CD4-positive, alpha-beta T cell treated with Interleukin-21 for 1 hour (primary cell): ENCODE measurements at places on chromosomes 2 and 18.
A peak's percentile ranks its signal among the peaks of the same experiment; 100 is the strongest.

DNA sequence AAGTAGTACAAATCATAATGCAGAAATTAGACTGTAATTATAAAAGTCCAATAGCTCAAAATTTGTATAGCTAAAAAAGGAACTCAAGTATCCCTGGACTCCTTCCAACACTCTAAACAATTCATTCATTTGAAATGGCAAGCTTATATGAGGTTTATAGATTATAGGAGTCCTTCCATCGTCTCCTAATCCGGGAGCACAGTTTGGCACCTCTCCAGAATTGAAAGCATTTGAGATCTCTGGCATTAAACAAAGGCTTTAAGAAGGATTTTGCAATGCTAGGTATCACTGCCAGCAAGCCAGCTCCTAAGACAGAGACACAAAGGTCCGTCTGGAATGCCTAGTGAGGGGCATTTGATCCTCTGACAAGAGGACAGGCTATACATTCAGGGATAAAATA lies 90.9 kb downstream of the ACVR1 start:
- DNase-seq, result no peak

- DNase-seq, result peak; percentile 30
Observed at GRCh38 chr2:69177785-69178636, 165.0 kb downstream of the ANTXR1 start.

DNA sequence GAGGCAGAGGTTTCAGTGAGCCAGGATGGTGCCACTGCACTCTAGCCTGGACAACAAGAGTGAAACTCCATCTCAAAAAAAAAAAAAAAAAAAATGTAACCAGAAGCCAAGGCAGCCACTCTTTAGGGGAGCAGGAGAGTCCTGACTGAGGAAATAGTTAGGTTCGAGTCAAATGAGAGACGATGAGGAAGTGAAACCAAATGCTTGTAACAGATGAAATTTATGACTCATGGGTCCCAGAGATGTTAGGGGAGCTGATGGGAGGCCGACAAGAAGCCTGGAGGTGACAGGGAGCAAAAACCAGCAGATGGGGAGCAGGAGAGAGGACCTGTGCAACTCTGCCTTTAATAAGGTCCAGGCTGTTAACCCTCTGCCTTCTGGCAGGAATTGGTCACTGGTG lies 756.1 kb upstream of the DDX18 start:
- no peak for DNase-seq

DNA sequence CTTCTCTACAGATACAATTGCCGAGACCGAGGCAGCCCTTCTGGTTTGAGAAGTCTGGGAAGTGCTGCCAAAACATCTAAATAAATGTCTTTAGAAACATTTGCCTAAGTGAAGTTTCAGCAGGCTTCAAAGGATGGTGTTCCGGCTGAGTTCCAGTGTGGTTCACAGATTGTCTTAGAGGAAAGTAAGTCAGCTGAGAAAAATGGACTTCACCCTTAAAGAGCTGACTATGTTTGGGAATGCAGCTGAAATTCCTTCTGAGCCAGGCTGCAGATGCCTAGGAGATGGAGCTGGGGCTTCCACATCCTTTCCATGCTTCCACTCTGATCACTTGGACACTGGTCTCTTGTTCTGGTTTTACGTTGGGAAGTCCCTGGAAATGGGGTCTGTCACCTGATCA lies 83.6 kb downstream of the FHOD3 start:
- DNase-seq, result no peak

DNA sequence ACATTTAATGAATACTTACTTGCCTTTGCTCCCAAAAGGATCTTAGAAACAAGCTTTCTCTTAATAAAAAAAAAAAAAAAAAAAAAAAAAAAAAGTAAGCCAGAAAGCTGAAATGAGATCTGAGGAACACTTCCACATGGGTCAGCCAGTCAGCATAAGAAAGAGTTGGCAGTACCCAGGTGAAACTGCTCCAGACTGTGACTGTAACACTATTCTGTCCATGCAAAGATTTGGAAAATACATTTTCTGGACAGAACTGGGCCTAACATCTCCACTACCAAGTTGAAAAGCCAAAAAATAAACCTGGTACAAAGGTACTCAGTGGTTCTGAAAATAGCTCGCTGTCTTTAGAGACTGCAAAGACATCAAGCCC lies 135.7 kb downstream of the THADA start:
- DNase-seq, result no peak

DNA sequence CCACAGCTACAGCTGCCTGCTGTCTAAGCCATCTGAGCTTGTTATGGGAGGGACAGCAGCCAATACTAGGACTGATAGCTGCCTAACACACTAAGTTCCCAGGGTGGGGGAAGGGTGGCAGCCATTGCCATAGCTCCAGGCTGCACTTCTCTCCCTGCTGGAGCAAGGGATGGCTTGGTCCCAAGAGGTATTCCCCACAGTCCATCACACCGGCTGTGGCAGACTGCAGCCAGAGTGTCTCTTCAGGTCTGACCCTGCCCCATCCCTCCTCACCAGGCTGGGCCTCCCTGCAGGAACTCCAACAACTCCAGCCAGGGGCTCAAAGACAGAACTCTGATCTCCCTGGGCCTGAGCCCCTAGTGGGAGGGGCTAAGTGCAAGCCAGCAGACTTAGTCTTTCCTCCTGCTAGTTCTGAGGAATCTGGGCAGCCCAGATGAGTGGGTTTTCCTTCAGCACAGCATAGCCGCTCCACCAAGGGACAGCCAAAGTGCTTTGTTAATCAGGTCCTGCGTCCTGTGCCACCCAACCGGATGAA lies 632.1 kb downstream of the SOCS6 start:
- DNase-seq, result no peak

DNA sequence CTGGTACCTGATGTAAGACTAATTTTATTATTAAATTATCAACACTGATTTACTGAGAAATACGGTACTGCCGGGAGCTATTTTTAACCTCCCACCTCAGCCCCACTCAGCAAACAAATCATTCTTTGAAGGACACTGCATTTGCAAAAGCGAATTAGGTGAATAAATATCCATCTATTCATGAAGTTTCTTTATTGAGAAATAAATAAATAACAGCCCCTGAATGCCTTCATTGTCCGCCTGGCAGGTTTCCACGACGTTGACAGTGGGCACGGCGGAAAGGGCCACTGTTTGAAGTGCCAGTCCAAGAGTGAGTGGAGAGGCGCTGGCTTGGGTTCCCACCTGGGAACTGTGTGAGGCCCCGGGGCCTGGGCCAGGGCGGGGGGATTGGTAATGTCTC lies 15.7 kb downstream of the C1QL2 start:
- no peak for DNase-seq

- DNase-seq, result no peak
Observed at GRCh38 chr18:77144046-77144445, 11.5 kb upstream of the MBP start.

DNA sequence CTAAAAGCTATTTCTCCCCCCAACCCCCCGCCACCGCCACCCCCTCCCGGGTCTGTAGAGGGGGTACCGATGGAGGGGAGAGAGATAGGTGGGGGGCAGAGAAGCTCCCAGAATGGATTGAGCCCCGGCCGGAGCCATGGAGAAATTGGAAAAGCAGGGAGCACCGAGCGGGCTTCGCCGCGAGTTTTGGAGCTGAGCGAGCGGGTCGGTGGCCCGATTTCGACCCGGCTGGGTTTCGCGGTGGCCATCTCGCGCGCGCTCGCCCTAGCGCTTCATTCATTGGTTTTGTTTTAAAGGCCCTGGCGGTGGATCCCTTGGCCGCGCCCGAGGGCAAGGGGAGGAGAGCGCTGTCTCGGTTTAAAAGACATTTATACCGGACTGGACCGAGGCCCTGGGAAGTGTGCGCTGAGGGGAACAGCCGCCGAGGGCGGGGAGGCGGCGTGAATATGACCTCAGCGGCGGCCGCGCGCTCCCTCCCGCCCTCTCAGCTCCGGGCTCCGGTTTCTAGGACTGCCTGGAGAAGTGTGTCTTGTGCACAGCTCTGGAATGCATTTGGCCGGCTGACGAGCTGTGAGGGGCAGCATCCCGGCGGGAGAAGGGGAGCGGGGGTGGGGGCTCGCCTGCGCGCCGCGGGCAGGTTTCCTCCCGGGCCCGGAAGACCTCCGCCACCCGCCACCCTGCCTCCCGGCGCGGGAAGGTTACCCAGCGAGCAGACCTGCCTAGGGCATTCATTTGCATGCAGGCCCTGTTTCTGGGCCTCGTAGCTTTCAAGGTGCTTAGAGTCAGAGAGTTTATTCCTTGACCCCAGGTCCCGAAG lies 1.7 kb upstream of the SMAD7 start:
- peak; percentile 60 for DNase-seq

DNA sequence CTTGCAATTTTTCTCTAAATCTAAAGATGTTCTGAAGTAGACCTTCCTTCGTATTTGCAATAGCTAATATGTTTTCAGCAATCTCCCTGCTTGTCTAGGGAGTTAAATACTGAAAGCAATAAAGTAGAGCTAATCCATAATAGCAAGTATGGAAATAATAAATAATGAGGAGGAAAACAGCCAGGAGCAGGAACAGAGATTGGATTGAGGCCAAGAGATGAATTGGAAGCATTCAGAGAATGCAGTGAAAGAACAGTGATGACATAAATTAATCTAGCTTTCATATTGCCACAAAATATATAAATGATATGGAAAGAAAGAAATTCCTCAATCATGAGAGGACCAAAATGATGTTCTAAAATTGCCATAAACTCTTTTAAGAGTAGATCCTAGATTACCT lies 679.7 kb downstream of the METTL4 start:
- no peak for DNase-seq

DNA sequence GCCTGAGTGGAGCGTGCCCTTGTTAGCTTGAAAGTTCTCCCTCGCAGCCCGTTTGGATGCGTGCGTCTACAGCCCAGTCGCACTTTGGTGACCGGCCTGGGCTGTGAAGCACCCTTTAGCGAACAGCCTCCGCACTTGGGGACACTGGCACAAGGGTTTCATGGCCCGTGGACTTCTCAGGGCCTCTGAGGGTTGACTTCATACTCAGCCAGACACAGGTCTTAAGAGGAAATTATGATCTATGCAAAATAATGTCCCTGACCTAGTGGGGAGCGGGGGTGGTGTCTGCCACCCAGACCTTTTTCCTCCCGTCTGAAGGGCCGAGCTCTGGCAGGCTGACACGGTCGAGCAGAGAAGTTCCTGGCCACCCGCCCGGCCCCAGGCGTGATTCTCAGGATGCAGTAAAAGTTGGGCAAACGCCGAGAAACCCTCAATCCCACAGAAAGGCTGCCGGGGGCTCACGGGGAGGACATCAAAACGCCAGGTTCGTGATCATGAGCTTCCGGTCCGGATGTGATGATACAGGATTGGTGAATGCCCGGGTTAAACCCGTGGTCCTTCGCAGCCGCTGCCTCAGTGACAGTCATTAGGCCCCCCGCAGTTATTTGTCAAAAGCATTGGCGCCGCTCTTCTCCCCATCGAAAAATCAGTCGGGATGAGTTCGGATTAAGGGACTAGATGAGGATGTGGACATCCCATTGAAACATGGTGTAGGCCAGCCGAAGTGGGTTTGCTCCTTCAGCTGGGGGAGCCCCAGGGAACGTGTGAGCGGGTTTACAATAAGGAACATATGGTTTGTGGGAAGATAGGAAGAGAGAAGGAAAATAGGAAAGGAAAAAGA lies 3.6 kb upstream of the PAX3 start:
- no peak for DNase-seq

- no peak for DNase-seq
Observed at GRCh38 chr2:128026448-128027277, 1.2 kb downstream of the SAP130 start.

DNA sequence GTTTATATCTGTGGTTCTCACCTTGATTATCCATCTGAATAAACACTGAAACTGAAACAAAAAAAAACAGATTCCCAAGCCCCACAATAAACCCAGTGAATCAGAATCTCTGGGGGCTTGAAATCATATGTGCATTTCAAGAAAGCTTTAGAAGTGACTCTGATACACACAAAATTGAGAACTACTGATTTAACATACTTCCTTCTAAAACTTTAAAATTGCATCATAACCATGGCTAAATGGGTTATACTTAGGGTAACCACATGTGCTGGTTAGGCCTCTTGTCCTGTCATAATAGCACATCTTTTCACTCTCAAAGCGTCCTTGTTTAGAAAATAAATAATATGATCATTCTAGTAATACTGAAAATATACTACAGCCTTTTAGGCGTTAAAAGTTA lies 100.9 kb downstream of the ATAD2B start:
- DNase-seq, result no peak

- no peak for DNase-seq
Observed at GRCh38 chr2:165391791-165392190, 77.7 kb upstream of the CSRNP3 start.

DNA sequence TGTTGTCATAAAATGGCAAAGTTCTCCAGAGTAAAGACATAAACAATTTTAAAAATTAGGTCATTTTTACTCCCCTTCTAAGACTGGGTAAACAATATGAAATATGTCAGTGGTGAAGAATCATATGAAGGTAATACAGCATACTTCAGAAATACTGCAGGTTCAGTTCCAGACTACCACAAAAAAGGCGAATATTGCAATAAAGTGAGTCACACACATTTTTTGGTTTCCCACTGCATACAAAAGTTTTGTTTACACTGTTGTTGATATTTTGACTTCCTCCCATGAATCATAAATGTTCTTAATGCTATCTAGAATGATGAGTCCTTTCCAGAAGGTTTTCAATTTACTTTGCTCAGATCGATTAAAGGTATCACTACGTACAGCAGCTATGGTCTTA lies 73.5 kb downstream of the SMC6 start:
- DNase-seq, result no peak

GRCh38 chr2:161033059-161033660 lies 127.1 kb upstream of the TANK start:
- DNase-seq, result no peak

GRCh38 chr2:41832218-41832617 lies 215.6 kb upstream of the PKDCC start:
- no peak for DNase-seq

DNA sequence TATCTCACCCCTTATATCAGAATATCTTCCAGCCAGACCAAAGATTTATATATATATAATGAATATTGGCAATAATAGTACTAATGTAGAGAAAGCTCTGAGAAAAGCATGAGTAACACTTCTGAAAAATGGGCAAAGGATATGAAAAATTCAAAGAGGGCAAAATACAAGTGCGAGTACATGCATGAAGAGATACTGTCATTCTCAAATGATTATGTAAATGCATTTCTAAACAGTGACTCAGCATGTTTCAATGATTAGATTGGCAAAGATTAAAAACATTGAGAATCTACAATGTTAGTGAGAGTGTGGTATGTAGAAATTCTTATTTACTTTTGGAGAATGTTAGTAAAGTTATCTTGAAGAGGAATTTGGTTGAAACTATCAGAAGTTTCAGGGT lies 118.3 kb upstream of the NEDD4L start:
- no peak for DNase-seq

DNA sequence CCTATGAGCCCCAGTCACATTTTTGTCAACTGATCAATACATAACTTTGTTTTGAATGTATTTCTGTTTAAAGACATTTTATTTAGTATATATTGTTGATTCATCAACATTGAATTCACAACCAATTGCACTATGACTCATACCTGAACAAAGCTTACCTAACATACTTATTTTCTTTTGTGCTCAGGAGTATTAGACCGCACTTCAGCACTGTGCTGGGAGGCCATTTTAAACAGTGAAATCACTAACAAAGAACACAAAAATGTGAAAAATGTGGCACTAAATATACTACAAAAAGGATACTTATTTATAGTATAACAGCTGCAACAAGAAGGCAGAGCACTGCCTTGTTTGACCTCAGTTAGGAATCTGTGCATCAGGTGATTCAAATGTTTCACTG lies 12.4 kb upstream of the IFIH1 start:
- no peak for DNase-seq

- no peak for DNase-seq
Observed at GRCh38 chr18:48662011-48662661, 123.3 kb downstream of the CTIF start.

GRCh38 chr2:46458763-46459500 lies 20.4 kb upstream of the TMEM247 start:
- no peak for DNase-seq
